Right renal pelvis (tissue), 4 donors: ENCODE measurements at places on chromosomes 16 and 17. TPM values are rescaled to one million over a fixed set of nuclear protein-coding genes. Genes with fewer than 3 reads are reported as not detected.

DNA sequence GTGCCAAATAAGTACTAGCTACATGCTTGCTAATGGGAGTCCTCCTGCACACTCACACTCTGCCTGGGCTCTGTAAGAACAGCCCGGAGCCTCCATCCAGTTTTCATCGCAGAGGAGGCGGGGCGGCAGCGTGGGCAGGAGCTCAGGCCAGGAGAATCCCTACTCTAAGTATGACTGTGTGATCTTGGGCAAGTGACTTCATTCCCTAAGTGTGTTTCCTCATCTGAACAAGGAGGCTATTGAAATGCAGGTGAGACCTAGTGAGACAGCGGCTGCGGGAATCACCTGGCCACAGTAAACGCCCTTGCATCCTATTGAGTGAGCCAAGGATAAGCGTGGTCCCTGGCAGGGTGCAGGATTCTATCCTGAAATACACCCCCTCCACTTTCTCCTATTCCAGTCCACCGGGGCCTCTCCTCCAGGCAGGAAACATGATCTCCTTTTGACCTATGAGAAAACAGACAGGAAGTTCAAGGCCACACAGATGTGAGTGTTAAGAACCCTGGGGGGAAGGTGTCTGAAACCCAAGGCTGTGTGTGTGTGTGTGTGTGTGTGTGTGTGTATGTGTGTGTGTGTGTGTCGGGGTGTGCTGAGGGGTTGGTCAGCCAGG, 5.2 kb upstream of the RAI1 start:
- DNase-seq: no peak

DNA sequence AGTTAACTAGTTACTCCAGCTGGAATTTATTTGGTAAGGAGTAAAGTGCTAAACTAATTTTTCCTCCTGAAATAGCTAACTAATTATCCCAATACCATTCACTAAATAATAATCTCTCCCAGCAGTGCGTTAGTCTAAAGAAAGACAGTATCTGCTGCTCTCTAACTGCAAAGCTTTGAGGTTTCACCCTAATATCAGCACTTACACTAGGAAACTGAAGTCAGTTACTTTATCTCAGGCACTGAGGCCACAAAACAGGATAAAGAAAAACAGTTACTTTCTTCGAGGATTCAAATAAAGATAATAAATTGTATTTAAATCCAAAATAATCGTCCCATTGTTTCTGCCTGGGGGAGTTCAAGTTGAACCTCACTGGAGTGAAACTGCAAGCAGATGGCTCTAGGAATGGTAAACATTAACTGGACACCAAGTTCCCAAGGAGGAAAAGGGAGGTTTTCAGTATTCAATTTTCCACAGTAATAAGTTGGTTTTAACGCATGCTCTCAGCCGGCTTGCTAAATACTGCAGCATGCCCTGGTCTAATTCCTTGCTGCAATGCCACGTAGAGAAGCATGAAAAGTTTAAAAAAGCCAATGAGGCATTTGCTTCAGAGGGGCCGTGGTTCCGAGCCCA, 20.0 kb upstream of the FOXJ1 start:
- no peak for DNase-seq

DNA sequence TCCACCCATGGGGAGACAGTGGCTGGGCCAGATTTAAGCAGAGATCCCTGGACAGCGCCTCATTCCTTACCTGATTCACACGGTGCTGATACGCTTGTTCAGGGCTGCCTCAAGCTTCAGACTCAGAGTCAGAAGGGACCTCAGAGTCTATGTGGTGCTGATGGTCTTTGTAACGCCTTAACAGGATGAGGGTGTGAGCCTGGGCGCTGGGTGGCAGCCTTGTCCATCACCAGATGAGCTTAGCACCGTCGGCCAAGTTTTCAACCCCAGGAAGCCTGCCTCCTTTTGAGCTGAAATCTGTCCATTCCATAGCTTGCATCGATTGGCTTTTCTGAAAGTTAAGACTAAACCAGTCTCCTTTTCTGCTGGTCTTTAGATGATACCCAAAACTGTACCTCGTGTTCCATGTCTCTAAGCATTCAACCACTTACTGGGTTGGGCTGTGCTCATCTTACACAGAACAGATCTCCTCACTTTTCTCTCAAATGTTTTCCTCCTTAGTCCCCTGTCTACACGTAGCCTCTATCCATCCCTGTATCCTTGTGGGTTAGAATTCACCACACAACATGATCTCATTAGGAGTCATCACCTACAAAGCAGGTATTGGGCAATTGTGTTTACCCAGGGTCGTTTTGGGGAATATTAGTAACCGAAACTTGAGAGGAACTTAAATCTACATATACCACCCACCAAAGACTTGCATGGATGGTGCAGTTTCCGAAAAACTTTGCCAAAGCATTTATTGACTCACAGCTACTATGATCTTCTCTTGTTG, 573.4 kb downstream of the CDH13 start:
- DNase-seq: no peak

- peak; percentile 55 for DNase-seq
These were observed 3.7 kb upstream of the MYL4 start for GRCh38 chr17:47205419-47205963.

DNA sequence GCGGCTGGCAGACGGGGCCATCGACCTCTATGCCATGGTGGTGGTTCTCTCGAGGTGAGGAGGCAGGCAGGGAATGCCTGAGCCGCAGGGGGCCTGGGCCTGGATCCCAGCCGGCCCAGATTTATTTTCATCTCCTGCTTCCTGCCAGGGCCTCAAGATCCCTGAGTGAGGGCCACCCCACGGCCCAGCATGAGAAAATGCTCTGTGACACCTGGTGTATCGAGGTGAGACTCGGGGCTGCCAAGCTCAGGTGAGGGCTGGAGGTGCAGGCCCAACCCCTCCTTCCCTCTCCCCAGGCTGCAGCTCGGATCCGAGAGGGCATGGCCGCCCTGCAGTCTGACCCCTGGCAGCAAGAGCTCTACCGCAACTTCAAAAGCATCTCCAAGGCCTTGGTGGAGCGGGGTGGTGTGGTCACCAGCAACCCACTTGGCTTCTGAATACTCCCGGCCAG, 4.9 kb downstream of the ACADVL start:
- DNase-seq: no peak

DNA sequence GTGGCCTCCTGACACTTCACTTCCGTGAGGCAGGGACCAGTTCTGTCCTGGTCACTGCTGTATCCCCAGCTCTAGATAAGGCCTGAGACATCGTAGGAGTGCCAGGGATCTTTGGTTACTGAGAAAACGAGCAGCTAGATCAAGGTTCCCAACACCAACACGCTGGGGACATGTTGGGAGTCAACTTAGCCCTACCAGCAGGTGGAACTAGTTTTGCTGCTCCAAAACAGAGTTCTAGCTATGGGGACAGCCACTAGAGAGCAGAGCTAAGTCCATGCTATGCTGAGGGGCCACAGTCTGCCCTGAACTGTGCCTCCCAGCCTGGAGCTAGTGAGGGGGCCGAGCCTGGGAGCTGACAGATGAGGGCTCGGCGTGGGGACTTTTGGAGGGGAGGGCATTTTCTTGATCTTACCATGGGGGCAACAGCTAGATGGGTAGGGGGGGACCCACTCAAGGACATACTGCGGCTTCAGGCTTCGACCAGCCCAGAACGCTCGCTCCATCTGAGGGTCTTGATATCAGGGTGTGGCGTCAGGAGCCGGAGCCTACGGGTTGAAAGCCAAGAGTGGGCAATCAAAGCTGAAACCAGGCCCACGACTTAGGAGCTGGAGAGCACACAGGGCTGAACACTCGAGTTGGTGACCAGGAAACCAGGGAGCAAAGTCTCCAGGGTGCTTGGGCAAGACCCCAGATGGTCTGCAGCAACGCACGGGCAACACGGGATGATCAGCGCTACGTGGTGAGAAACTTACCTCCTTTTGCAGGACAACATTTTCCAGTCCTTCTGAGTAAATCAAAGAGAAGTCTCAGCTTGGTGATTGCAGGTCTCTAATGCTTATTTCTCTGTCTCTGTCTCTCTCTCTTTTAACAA, 13.4 kb downstream of the SNX20 start:
- no peak for DNase-seq

GRCh38 chr17:78868391-78868790, 27.8 kb upstream of the USP36 start:
- no peak for DNase-seq

DNA sequence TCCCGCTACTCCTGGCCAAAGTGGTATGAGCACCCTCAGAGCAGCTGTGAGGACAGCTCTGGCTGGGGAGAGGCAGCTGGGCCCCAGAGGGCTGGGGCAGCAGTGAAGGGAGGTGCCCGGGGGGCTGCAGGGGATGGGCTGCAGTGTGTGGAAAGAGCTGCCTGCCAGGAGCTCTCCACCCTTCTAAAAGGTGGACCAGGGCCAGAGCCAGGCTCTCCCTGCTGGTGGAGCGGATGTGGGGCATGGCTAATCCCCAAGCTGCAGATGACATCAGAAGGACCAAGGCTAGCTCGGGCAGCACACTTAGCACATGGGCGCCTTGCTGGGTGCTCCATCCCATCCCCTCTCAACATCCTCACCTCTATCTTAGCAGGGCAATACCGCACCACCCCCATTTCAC, 103.1 kb downstream of the SDK2 start:
- DNase-seq: no peak

GRCh38 chr16:27748868-27749546, 199.1 kb downstream of the KATNIP start:
- no peak for DNase-seq

- DNase-seq: no peak
These were observed 27.3 kb downstream of the SLC6A4 start for GRCh38 chr17:30208214-30208613.

GRCh38 chr17:2906901-2907300, 110.7 kb downstream of the RAP1GAP2 start:
- no peak for DNase-seq

DNA sequence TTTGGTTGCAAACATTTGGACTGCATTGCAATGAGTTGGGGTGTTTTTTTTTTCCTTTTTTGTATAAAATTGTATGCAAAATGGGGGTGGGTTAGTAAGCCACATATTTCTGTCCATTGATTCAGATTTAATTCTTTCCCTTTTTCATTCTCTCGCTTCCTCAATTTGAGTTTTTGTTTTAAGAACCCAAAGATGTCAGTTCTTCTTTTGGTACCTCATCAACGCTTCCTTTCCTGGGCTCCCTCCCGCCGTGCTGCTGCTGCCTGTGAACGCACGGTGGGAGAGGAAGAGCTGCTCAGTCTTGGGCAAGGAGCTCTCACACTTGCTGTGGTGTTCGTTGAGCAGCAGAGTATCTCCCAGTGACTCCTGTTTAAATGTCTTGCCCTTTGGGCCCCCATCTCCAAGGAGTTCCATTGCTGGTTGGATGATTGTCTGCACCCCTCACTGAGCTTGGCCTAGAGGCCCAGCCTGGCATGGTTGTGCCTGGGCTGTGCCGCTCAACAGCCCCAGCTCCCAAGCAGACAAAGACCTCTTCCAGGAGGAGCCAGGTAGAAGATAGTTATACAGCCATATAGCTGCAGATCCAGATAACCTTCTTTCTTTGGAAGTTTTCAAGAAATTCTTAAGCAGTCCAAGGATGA, 13.6 kb downstream of the UBFD1 start:
- no peak for DNase-seq

DNA sequence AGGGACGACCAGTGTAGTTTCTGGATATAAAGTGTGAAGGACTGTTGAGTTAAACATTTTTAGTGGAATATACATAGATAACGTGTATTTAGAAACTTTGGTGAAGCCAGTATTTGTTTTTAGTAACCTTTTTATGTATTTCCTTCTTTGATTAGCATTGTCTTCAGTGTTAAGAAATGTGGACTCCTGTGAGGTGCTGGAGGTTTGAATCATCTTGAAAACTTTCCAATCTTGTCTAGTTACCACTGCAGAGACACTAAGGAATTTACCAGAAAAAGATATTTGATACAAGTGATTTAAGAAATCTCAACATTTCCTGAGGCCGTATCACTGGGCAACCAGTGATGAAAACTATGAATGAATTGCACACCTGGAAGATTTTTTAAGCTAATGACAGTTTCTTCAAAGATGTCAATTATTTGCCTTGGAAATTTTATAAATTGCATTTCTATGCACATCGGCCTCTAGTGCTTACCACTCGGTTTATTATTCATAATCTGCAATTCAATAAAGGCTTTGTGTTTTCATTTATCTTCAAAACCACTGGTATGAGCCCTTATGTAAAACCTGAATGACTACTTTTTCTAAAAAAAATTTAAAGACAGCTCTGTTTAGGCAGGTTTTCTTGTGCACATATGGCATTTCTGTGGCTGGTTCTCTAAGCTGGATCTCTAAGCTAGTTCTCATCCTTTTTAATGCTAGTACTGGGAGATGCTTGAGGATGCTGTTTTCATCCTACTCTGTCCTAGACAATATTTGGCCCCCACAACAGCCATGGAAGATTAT, 31.4 kb upstream of the ADCY7 start:
- no peak for DNase-seq

- no peak for DNase-seq
These were observed 94.9 kb downstream of the TMEM132E start for GRCh38 chr17:34673995-34674890.

The USP7 gene
- 124 TPM for polyA plus RNA-seq

The ALG1 gene
- 24.3 TPM for polyA plus RNA-seq

The TEDC2 gene
- 13.8 TPM for polyA plus RNA-seq

The OTOP3 gene
- not detected for polyA plus RNA-seq

The ZG16B gene
- polyA plus RNA-seq: 0.25 TPM

The IL17C gene
- not detected for polyA plus RNA-seq

The ABCA9 gene
- polyA plus RNA-seq: 2.5 TPM

The KCNJ2 gene
- 3.2 TPM for polyA plus RNA-seq
